ENCODE measurements at places on chromosomes 1 and 21.

GRCh38 chr1:187689129-187689528 lies 860.4 kb downstream of the PLA2G4A start:
- peak; percentile 80 for DNase-seq

DNA sequence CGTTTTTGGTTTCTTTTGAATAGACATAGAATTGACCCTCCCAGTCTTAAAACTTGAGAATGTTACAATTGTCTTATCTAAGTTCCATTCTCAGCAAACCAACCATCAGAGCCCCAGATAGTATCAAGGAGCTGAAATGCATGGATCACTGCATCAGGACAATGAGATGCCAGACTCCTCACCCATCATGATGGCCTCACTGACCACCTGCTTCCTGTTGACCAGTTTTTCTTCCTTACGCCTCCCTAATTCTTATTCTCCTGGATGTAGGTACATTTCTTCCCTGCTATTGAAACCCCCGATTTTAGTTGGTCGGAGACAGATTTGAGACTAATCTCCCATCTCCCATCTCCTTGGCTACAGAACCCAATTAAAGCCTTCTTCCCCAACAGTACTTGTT lies 17.7 kb downstream of the MATN1 start:
- no peak for DNase-seq

DNA sequence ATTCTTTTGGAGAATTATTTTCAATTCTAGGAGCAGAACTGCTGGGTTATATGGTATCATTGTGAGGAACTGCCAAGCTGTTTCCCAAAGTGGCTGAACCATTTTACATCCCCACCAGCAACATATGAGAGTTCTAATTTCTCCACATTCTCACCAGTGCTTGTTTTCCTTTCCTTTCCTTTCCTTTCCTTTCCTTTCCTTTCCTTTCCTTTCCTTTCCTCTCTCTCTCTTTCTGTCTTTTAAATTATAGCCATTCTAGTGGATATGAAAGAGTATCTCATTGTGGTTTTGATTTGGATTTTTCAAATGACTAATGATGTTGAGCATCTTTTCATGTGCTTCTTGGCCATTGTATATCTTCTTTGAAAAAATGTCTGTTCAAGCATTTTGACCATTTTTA lies 45.3 kb downstream of the RUNX3 start:
- no peak for DNase-seq

DNA sequence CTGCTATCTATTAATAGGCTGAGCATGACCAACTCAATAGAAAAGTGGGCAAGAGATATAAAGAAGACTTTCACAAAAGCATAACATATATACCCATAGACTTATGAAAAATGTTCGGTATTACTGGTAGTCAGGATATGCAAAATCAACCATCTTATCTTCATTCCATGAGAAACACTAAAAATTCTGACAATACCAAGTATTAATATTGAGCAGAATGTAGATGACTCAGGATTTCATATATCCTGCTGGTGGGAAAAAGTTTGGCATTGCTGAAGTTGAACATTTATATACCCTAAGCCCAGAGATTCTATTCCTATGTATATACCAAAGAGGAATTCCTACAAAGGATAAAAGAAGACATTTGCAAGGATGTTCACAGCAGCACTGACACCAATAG lies 138.3 kb downstream of the CLEC20A start:
- DNase-seq, result no peak

- no peak for DNase-seq
These were observed 221.1 kb downstream of the LMO4 start for GRCh38 chr1:87549738-87550137.

GRCh38 chr1:205514211-205515142 lies 10.0 kb downstream of the CDK18 start:
- no peak for DNase-seq

- DNase-seq, result no peak
These were observed 5.8 kb downstream of the ADORA3 start for GRCh38 chr1:111497592-111497991.

DNA sequence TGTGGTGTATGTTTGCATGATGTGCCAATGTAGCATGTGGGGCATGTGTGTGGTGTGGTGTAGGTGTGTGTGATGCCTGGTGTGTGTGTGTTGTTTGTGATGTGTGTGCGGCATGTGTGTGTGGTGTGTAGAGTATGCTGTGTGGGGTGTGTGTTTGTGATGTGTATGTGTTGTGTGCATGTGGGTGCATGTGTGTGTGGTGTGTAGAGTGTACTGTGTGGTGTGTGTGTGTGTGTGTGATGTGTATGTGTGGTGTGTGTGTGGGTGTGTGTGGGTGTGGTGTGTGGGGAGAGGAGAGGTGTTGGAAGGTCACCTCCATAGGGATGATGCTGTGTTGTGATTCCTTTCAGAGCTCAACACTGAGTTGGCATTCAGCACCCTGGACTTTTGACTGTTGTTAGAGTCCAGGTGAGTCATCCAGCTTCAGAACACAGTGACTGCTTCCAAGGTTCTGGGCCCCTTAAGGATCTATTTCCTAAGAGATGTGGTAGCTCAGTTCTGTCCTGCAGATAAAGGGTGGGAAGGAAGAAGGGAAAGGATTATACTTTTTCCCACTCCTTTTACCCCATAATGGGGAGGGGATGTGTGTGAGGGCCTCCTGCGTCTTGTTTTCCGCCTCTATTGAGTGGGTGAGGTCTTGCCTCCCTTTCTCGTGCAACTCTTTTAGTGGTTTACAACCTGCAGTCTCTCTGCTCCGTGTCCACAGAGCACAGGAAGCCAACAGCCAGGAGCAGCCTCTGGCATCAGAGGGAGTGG lies 47.6 kb downstream of the RHOU start:
- peak; percentile 71 for DNase-seq

GRCh38 chr1:115257591-115257990 lies 80.5 kb downstream of the NGF start:
- DNase-seq, result no peak

- DNase-seq, result no peak
These were observed 101.0 kb downstream of the KIF26B start for GRCh38 chr1:245255783-245256182.

- DNase-seq, result no peak
These were observed 210.9 kb downstream of the LTN1 start for GRCh38 chr21:28781602-28782276.

- DNase-seq, result peak; percentile 66
These were observed 53.4 kb downstream of the TMPRSS15 start for GRCh38 chr21:18350216-18350615.

- no peak for DNase-seq
These were observed 19.8 kb downstream of the PGLYRP3 start for GRCh38 chr1:153292740-153293479.

DNA sequence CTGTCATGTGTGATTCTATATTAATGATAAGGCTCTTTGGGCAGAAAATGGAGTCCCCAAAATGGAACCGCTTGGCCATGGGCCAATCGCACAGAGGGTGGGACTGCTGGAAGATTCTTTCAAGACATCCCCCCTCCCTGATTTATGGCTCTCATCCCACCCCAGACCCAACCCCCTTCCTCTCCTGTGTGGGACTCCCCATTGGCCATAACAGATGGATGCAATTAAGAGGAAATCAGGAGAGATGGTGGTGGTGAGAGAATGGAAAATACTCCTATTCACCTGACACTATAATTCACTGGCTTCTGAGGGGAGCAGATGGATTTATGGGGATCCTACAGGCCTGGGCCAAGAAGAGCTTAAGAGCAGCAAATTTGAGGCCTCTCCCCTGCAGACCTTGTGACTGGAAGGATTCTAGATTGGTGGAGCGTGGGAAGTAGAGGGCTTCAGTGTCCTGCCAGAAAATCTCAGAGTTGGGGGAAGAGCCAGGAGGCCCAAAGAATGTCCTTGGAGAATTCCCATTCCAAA lies 1.7 kb downstream of the IGFN1 start:
- DNase-seq, result peak; percentile 95

GRCh38 chr1:1073743-1074587 lies at the start of gene RNF223:
Gene RNF223, minus strand, starts transcription at chr1:1074306. Its CDS starts 1,740 bp downstream, at chr1:1072566.
- no peak for DNase-seq

DNA sequence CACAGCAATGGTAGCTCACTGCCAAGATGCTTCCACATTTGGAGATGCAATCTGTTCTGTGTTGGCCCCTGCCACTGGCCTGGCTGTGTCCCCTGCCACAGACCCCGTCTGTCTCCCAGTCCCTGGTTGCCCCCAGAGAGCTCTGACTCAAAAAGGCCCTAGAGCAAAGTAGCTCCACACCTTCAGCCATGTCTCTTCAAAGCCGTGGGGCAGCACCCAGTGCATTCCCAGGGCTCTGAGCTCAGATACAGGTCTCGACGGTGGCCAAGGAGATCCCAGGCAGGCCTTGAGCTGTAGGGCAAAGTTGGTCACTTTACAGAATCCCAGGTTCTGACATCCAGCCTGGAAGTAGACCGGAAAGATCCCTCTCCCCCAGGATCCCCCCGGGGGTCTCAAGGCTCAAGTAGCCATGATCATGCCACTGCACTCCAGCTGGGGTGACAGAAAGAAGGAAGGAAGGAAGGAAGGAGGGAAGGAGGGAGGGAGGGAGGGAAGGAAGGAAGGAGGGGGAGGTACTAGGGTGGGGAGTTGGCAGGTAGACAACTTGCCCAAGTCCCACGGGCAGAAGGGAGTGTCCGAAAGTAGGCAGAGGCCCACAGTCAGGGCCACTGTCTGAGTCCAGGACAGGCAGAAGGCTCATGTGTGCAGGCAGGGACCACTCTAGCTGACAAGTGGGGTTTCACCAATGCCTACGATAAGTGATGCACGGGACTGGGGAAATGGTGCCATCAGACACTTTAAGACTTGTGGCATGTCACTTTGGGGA lies 4.8 kb upstream of the ARF1 start:
- DNase-seq, result no peak

GRCh38 chr1:64967381-64967780 lies 1.0 kb upstream of the JAK1 start:
- DNase-seq, result no peak

DNA sequence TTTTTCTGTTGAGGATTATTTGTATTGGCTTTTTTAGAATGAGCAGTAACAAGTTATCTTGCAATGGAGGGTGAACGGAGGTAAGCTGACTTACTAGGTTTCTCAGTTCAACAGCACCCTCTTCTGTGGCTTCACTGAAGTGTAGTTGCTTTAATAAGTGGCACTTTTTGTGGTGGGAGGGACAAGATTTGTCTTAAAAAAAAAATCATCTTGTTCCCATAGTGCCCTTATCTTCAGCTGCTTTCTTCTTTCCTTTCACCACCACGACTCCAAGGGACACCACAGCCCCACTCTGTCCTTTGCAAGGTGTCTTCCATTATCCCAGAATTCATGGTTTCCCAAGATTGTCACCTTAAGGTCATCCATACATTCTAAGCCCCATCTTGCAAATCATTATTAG lies 92.9 kb downstream of the PIGK start:
- peak; percentile 68 for DNase-seq

GRCh38 chr1:218705911-218706893 lies 361.1 kb downstream of the TGFB2 start:
- peak; percentile 99 for DNase-seq

DNA sequence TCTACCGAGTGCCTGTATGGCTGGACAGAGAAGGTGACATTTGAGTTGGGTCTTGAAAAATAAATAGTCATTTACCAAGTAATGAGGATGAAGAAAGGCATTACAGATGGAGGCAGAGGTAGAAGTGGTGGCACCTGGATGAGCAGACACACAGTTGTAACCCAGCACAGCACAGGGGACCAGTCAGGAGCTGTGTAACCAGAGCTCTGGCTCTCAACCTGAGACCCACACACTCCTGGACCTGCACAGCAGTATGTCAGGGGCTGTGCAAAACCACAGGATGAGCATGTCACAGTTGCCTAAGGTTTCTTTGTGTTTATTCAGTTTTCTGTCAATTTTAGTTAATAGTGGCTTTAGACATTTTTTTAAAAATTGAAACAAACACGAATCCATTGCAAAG lies 11.3 kb upstream of the MCOLN3 start:
- no peak for DNase-seq

GRCh38 chr1:198543670-198544260 lies 3.3 kb upstream of the ATP6V1G3 start:
- DNase-seq, result no peak

GRCh38 chr1:220527908-220528678 lies at the start of gene MARK1:
Gene MARK1, plus strand, starts transcription at chr1:220528136. Its CDS starts 687 bp downstream, at chr1:220528823.
- DNase-seq, result peak; percentile 47

DNA sequence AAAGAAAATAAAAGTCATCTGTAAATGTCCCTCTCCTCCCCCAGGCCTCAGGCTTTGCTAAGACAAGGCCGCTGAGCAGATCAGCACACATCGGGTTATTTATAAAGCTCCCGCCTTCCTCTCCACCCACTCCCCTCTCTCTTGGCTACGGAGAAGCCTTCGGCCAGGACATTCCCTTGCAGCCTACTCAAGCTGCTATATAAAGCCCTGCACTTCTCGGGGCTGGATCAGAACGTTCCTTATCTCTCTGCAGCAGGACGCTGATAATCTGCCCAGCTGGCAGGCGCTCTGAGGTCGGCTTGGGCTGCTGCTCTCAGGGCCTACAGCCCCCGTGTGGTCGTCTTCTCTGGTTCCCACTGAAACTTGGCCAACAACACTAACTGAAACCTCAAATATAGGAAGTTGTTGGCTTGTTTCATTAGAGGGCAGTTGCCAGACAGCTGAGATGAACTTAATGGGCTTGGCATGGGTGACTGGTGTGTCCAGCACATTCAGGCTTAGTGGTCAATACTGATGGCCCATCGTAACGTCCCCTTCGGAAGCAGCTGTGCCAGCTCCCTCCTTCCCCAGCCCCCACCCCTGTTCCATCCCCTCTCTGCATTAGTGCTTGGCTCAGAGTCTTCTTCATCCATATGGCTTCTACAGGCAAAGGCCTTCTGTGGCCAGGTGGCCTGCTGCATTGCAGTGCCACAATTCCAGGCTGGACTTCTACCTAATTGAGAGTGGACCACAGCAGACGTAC lies 64.6 kb downstream of the IER5 start:
- DNase-seq, result peak; percentile 55

DNA sequence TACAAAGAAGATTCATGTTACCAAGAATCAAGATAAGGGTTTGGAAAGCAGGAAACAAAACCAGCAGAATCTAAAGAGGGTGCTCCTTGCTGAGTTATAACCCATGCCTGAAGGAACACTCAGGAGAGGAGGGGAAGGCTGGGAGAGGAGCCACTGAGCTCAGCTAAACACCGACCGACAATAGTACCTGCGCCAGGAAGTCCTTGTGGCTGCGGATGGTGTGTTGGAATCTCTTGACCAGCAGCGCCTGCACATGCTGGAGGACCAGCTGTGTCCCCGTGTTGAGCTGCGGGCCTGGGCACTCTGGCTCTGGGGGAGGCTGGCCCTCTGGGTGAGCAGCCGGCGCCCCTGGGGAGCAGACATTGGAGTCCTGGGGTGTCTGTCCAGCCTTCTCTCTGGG lies 89.4 kb downstream of the ABCA4 start:
- no peak for DNase-seq

GRCh38 chr1:56065729-56066128 lies 513.6 kb downstream of the PLPP3 start:
- DNase-seq, result peak; percentile 86

DNA sequence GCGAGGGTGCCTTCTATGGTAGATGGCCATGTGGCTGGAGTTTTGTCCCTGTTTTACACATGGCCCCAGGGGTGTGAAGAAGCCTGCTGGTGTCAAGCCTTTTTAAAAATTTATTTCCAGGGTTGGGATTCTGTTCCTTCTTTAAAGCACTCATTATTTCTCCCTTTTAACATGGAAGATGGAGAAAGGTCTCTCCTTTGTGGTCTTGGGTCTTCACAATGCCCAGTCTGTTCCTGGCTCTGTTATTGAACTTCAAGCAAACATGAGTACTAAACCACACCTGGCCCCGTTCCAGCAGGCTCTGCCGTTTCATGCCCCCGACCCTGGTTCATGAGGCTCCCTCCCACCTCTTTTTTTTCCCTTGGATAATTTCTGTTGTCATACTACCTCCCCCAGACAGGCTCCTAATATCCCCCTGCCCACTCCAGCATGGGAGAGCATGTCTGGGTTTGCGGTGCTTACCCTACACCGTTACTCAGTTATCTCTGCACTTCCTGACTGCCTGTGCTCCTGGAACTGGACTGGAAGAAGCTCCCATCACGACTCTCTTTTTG lies 121.2 kb upstream of the KIAA0040 start:
- no peak for DNase-seq

GRCh38 chr1:97516588-97516987 lies 404.2 kb downstream of the DPYD start:
- DNase-seq, result no peak

All from fibroblast of skin of abdomen (primary cell).